ENCODE measurements at places on chromosomes 7 and 10.

DNA sequence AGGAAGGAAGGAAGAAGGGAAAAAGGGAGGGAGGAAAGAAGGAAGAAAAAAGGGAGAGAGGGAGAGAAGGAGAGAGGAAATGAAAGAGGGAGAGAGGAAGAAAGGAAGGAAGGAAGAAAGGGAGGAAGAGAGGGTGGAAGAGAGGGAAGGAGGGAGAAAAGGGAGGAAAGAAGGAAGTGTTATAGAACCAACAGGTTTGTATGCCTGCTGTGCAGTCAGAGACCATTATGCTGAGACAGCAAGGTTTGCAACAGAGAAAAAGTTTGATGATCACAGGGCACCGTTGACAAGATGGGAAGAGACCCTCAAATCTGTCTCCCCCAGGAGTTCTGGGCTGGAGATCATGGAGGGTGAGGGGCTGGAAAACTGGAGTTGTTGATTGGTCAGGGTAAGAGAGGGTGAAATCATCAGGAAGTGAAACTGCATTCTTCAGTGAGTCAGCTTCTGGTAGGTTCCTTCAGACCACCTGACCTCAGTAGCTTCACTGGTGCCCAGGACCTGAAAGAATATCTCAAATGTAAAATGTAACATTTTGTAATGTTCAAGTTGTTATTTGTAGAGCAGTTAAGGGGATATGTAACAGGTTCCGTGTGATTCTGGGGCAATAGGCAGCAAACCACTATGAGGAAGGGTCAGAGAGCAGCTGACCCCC, 76.3 kb downstream of the JCAD start:
- no peak for DNase-seq

GRCh38 chr10:60093317-60093716, 187.0 kb upstream of the CCDC6 start:
- no peak for DNase-seq

GRCh38 chr7:30046127-30046770, 18.0 kb downstream of the PLEKHA8 start:
- no peak for DNase-seq

DNA sequence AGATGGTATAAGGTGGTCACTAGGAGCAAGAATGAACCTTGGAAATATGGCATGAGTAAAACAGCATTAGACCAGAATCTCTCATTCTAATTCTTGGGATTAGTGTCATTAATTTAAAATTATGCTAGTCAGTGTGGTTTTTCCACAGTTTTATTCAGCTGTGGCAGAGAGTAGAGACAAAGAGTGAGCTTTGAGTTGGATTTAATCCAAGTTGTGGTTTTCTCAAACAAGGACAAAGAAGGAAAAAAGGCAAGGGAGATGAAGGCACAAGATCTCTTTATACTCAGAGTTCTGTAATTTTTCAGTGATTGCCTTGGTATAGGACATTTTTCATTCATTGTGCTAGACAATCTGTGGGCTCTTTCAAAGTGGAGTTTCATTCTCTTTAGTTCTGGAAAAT, 28.2 kb upstream of the AKAP9 start:
- no peak for DNase-seq

- no peak for DNase-seq
Measured at GRCh38 chr10:17206210-17206709, 4.8 kb upstream of the TRDMT1 start.

DNA sequence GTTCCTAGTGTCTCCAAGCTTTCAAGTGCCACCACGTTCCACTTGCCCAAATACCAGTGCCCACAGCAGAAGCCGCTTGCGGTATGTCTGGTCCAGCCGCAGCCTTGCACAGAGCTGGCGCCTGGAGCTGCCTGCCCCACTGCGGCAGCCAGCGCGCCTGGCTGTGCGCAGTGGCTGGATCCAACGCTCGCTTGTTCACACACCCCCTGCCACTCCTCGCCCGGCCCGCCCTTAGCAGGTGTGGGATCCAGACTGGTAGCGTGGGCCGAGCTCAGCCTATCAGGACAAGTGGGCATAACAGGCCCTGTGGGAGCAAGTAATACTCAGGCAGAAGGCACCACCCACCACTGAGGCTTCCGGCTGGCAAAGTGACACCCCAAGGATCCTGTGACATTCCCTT, 294.4 kb downstream of the GRM8 start:
- DNase-seq, result no peak

- DNase-seq, result no peak
Measured at GRCh38 chr7:79598351-79598750, 144.9 kb upstream of the MAGI2 start.

GRCh38 chr7:143929224-143929920, 5.7 kb upstream of the OR2F2 start:
- no peak for DNase-seq

- no peak for DNase-seq
Measured at GRCh38 chr10:62839590-62839989, 23.4 kb upstream of the EGR2 start.

GRCh38 chr10:121179006-121179405, 327.8 kb downstream of the WDR11 start:
- DNase-seq, result no peak

- DNase-seq, result no peak
Measured at GRCh38 chr10:107022600-107023354, 141.7 kb downstream of the SORCS1 start.

GRCh38 chr7:3455806-3456595, 154.9 kb downstream of the SDK1 start:
- DNase-seq, result no peak

DNA sequence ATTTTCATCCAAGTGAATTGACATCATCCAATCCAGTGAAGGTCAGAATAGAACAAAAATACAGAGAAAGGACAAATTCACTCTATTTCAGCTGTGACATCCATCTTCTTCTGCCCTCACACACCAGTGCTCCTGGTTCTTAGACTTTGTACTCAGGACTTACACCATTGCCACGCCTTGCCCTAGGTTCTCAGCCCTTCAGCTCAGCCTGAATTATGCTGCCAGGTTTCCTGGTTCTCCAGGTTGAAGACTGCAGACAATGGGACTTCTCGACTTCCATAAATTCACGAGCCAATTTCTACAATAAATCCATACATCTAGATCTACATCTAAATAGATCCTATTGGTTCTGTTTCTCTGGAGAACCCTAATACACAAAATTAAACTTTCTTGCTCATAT, 181.2 kb upstream of the KCND2 start:
- no peak for DNase-seq

DNA sequence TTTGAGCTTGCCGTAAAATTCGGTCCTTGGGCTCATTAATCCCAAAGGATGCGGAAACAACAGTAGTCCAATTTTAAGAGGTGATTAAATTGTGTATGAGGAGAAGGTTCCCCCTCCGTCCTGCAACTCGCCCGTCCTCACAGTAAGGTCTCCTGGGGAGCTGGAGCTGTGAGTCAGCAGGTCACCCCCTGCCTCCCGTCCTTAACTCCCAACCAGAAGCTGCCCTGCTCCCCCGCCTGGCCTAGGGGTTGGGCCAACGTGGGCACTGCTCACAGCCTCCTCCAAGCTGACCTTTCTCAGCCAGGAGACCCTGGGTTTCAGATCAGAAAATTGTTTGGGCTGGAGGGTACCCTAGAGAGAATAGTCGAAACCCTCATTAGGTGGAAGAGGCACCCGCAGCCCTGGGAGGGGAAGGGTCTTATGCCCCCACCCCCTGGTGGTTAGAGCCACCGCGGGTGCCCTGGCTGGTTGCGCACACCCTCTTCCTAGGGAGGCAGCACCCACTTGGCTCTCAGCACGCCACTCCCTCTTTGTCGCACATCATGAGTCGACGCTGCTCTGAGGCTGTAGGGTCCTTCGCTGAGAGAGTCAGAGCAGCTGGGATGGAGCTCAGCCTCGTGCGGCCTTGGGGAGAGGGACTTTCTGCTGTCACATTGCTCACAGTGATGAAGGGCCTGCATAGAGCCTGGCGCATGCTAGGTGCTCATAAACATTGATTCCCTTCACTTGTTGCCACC, 131.2 kb downstream of the TACC2 start:
- DNase-seq, result no peak

DNA sequence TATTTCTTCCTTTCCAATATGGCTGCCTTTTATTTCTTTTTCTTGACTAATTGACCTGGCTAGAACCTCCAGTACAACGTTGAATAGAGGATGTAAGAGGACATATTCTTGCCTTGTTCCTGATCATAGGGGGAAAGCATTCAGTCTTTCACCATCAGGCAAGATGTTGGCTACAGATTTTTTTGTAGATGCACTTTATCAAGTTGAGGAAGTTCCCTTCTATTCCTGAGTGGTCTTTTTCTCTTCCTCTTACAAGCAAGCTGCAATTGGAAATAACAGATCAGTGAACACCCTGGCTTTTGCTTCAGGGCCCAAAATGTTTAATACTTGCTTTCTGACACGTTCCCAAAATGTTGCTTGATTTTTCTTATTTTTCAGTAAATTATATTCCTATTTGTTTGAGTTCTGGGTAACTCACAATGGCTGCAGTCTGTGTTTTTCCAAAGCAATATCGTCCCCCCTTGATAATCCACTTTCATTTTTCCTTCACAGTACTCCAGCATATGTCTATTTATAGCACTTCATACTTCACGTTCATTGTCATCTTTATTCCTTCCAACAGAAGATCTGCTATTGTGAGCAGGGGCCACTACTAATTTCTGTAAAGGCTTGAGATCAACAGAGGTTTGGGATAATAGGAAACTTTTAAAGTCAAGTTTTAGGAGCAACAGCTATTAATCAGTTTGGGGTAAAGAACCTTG, 11.7 kb downstream of the CPEB3 start:
- DNase-seq, result no peak

DNA sequence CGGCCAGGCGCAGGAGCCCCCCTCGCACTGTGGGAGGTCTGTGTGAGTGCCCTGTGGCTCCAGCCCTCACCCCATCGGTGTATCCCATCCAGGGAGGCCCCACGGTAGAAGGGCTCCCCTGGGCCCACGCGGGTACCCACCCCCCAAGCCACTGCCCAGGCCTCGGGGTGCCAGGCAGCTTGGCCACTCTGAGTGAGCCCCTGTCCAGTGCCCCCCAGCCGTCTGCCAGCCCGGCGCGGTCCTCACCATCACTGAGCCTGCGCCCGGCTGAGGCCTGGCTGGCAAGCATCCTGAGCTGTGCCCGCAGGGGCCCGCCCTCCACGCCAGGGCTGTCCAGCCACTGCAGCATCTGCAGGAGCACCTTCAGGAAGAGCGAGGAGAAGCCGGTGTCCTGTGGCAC, 19.2 kb upstream of the MICALL2 start:
- DNase-seq, result no peak

DNA sequence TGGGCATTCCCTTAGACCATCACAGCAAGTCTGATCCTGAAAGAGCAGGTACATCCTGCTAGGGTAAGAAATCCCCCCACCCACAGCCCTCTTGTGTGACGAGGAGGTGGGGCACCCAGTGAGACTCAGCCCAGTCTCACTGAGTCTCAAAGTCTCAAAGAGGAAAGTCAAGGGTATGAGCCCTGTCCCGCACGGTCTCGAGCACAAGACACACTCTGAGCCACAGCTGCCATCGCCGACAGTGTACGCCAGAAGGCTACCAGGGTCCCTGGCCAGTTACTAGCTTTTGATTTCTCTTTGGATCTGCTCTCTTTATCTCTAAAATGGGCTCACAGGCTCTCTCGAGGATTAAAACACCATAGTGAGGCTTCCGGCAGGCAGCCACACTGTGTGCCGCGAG, 190.2 kb downstream of the TNS3 start:
- no peak for DNase-seq

DNA sequence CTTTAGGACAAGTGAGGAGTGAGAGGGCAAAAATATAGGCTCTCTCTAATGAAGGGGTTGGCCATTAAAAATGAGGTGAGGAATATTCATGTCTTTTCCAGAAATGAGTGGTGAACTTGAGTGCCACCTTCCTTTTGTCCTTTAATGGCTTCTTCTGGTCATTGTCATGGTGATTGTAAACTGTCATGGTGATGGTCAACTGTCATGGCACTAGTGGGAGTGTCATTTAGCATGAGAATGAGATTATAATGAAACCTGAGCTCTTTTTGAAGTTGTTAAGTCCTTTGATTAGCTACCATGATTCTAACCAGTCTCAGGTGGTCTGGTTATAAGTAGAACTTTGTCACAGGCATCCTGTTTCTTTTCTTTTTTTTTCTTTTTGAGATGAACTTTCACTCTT, 524.4 kb downstream of the NEBL start:
- DNase-seq, result no peak

DNA sequence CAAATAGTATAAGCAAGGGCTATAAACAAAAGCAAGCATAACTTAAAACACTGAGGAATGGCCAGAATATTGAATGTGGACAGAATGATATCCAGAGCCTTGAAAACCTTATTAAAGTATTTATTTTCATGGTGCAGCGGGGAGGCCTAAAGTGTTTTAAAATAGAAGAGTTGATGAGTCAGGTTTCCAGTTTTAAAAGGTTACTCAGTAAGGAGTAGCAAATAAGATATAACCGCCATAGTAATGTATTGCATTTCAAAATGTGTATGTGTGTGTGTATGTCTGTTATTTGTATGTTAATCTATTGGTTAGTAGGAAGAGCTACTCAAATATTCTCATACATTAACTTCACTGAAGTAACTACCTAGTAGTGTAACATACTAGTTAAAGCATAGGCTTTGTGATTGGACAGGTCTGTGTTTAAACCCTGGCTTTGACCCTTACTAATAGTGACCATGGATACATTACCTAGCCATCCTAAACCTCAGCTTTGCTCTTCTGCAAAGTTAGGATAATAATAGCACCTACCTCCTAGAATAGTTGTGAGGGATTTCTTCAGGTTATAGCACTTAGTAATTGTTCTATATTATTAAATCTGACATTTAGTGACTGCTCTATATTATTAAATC, 16.9 kb downstream of the CUTC start:
- no peak for DNase-seq

DNA sequence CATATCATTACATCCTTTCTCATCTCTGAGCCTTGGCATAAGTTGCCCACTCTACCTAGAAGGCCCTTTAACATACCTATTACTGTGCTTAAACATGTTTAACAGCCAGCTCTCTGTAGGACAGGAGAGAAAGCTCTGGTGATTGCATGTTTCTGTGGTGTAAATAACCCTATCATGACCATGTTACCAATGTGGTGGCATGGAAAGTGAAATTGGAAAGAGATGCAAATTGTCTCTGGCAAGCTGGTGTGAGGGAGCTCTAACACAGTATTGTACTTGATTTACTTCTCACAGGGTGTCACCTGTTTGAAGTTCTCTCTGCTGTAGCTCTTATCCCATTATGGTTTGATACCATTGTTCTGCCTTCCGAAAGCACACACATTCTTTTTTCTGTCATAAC, 231.8 kb upstream of the DKK1 start:
- DNase-seq, result no peak

- no peak for DNase-seq
Measured at GRCh38 chr7:104900525-104901239, 113.3 kb upstream of the KMT2E start.

DNA sequence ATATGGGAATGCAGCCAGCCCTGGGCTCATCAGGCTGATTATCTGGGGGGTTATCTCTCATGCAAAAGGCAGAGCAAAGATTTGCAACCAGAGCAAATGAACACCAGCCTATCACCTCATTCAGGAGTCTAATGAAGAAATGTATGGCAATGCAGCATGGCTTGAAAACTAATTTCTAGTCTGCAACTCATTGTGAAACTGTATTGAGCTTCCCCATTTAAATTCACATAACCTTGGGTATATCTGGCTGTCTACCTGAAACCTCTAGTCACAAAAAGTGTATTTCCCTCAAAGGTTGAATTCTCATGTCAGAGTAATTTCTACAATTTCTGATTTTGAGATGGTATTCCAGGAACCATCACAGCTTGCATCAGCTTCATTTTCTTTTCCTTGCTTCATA, 240.0 kb downstream of the SDHAF3 start:
- no peak for DNase-seq
